ENCODE measurements at places on chromosomes 2 and 18.

GRCh38 chr2:170271340-170271739 is 93.4 kb downstream of the MYO3B start:
- DNase-seq: no peak

- DNase-seq: no peak
These were observed 71.4 kb upstream of the LDLRAD4 start for GRCh38 chr18:13147130-13147529.

GRCh38 chr18:58669731-58670378 is 1.4 kb upstream of the MALT1 start:
- no peak for DNase-seq

DNA sequence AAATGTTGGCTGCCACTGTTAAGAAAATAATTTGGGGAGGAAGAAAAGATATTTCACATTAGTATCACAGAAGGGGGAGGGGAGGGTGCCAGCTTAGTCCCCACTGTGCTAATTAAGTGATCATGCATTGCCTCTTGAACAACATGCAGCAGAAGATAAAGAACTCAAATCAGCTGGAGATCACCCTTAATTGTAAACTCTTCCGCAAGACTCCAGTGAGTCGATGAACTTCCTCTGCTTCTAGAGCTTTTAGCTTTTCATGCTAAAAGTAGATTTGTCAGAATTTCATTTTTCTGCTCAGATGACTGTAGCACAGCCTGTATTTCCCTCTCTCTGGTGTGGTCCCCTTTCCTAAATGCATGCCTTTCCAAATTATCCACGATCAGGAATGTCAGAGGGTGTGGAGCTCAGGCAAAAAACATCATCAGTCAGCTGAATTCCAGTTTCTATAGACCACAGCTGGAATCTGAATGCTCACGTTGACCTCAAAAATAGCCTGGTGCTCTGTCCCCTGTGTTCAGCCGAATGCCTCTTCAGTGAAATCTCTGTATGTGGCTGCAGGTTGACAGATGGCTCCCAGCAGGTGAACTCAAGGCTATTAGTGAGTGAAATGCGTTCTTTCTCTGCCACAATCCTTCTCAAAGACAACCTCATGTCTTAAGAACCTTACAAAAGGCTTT is 156.8 kb upstream of the UNC80 start:
- no peak for DNase-seq

DNA sequence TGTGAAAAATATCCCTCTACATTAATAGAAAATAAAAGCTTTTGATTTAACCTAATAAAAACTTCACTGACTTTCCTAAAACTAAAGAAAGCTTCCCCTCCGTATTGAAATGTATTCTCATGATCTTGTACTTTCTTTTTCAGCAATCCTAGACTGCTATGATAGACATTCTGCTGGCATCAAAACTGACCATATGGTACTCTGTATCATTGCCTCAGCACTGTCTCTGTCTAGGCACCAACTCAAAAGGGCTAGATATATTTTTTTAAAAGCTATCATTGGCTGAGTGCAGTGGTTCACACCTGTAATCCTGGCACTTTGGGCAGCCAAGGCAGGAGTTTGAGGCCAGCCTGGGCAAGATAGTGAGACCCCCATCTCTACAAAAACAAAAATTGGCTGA is 32.9 kb downstream of the CDKL4 start:
- no peak for DNase-seq

DNA sequence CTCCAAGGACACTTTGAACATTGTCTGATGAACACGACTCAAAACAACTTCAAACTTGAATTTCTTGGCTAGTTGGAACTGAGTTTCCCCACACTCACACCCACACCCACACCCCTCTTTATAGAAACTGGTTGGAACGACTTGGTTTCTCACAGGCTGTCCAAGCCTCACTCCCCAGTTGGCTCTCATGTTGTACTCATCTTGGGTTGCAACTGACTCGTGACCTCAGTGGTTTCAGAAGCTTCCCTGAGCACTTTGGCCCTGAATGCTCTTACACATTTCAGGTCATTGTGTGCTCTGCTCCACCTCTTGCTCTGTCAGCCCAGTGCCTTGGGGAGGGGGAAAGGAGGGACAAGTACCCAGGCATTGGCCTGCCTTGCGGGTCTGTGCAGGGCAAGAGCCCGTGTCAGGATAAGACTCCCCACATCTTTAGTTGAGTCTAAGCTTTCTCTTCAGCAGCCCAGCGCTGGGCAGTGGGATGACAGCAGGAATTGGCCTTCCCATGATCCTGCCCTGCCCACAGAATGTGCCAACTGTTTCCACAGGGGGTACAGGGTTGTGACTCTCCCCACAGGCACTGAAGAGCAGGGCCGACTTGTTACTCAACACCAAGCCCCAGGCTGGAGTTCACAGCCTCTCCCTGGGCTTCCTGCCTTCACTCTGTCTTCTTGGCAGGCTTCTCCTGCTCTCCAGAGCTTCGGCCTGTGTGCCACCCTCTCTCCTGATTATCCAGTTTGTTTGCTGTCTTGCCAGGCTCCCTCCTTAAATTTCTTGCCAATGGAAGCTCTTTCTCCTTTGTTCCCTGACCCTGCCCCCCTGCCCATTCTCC is 104.6 kb downstream of the RTN4 start:
- no peak for DNase-seq

DNA sequence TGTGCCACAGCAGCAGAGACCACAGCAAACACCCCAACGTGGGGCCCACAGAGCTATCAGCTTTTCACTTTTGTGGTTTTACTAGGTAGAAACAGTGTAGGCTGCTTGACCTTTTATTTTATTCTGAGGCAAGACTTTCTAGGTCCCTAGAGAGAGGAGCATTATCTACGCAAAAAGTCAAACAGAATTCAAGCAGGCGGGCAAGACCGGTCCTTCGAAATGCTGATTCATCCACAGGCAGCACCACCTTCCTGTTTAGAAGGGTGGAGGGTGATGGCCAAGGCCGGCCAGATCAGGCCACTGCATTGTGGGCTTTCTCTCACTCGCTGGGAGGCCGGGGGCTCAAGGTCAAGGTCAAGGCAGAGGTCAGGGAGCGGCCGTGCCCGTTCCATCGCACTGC is 573.0 kb downstream of the GALR1 start:
- no peak for DNase-seq

DNA sequence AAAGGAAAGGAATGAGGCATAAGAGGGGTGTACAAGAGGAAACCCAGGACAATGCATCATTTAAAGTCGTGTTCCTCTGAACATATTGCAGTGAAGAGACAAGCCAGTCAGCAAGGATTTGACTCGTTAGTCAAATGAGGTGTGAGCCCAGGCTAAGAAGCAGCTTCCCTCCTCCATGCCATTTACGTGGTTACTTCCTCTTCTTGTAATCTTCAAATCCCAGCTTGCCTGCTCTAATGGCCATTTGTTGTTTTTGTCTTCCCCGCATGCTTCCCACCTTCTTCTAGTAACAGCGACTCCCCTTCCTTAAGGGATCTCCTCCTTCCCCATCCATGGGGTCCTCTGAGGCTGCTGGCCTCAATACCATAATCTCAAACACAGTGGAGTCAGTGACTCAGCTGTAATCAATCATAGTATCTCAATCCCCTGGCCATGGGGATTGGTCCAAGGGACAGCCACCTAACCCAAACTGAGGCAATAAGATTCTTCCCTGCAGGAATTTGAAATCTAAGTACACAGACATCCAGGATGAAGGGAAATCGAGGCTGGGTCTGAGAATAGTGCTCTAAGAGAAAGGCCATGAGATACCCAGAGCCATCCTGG is 37.6 kb downstream of the SLC14A1 start:
- DNase-seq: no peak

DNA sequence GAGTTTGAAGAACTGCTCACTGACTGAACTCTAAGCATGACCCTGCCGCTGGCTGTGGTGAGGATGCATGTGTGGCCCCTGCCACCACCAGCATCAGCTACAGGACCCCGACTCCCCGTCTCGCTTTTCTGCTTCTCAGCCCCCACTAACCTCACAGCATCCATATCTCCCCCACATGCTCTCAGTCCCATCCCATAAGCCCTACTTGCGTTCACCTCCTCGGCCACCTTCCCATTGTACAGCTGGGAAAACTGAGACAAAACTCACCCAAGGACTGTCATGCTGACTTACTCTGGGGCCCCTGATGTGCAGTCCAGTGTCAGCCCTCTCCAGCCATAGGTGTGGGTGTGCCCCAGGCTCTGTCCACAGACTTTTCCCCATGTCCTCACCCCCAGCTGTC is 104.2 kb upstream of the SH3BP4 start:
- DNase-seq: no peak

DNA sequence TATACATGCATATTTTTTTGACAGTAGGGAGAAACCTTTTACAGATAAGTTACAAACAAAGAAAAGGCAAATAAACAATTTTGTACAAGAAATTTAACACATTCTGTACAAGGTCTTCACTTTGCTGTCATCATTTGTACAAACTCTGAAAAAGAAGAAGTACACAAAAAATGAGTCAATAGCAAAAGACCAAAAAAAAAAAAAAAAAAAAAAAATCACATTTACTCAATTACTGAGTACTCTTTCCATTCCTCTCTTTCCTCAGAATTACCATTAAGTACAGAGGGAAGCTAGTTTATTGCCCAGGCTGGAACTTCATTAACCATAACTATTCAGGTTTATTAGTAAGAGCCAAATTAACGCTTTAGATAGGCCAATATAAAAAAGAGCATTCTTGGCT is 5.6 kb upstream of the STPG4 start:
- no peak for DNase-seq

- DNase-seq: no peak
These were observed 236.7 kb downstream of the PRKCE start for GRCh38 chr2:45888167-45888566.

DNA sequence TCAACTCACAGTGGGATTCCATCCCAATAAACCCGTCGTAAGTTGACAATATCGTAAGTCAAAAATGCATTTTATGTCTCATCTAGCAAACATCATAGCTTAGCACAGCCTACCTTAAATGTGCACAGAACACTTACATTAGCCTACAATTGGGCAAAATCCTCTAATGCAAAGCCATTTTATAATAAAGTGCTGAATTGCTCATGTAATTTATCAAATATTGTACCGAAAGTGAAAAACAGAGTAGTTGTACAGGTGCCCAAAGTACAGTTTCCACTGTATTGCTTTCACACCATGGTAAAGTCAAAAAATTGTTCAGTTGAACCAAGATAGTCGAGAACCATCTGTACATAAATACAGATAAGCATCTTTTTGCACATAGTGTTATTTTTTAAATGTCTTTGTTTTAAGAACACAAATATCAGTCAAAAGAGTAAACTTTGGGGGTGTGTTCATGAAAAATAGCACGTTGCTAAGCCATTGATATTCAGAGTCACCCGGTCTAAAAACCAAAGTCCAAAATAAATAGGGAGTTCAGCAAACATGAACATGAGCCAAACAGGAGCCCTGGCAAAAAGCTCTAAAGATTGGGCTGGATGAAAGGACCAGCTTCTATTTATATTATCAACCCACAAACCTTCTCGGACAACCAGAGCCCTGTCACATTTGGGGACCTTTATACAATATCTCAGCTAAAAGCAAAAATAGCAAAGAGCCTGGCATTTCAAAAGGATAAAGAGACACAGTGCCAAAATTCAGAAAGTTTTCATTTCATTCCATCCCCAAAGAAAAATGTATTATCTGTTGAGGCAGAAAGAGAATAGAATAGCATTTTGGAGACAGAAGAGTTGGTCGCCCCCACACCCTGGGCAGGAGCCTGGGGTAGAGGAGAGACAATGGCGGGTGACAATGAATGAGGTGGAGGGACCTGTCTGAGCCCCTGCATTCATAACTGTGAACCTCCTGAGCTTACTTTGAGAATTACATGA is 105.9 kb upstream of the SH3BP4 start:
- no peak for DNase-seq

DNA sequence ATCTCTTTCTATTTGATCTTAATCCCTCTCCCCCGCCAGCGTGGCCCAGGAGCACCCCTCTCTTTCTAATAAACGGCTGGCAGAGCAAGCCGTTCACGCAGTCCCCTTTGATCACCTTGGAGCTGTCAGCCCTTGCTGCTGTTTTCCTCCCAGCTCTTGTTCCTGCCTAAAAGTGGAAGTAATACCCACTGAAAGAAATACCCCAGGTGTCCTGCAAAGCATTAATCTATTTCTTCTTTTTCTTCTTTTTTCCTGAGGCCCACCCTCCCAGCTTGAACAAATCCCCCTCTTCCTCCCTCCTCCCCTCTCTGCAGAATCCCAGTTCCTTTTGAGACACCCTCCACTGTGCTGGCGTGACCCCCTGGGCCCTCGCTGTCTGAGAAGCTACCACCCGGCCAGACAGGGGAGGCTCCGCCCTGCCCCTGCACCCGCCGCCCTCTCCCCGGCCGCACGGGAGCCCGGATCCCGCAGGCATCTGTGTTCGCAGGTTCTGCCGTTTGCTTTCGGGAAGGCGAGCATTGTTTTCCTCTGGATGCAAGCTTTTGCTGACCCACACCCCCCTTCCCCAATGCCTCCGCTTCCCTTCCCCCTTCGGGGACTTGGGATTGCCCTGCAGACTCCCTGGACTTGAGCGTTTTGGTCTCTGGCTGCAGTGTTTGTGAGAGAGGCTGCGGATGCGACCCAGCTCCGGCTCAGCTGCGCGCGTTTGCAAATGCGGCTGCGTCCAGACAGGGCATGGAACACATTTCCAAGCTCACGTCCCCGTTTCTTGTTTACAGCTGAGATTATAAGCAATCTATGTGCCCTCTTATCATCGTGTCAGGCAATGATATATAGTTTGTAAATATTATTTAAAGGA is 631.5 kb downstream of the NYAP2 start:
- no peak for DNase-seq

DNA sequence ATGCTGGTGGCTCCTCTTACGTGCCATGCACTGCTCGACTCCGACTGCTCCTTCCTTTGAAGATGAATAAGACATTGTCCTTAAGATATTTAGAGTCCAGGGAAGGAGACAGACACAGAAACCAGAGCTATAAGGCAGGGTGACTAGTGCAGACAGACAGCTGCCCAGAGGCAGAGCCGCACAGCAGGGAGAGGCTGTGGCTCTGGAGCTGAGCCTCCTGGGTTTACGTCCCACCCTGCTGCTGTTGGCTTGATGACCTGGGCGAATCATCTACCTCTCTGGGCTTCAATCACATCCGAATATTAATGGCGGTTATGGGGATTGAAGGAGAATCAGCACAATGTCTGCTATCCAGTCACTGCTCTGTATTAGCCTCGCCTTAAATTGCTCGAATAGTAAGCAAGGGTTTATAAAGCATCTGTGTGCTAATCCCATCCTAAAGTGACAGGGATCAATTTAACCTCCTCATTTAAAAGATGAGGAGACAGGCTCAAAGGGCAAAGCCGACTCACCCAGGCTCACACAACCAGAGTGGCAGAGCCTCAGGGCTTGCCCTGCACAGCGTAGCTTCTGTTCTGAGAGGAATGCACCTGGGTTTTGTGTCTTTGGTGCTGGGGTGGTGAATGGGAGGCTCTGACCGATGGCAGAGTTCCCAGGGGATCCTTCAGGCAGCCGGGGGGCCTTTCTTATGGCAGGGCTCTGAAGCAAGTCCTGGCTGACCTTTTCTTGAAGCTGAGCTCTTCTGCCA is 284.1 kb downstream of the MYCN start:
- DNase-seq: no peak

- no peak for DNase-seq
These were observed 46.8 kb upstream of the EML6 start for GRCh38 chr2:54676656-54677055.

- no peak for DNase-seq
These were observed 791.3 kb upstream of the CHAC2 start for GRCh38 chr2:52976143-52976949.

GRCh38 chr2:30582521-30582920 is 135.5 kb downstream of the LCLAT1 start:
- no peak for DNase-seq

All from stimulated activated CD4-positive, alpha-beta T cell treated with anti-CD3 and anti-CD28 coated beads, Interleukin-12 subunit alpha, Interleukin-12 subunit beta, amount 100 ng/mL, for 24 hours (primary cell).